ENCODE measurements at places on chromosomes 1 and 21. TPM values are rescaled to one million over a fixed set of nuclear protein-coding genes. Genes with fewer than 3 reads are reported as not detected.

KISS1 gene
- total RNA-seq: not detected

AMPD1 gene
- total RNA-seq: not detected

XCL2 gene
- total RNA-seq: not detected

ZNF648 gene
- not detected for total RNA-seq

OR10J1 gene
- not detected for total RNA-seq

GLMN gene
- total RNA-seq: 13.9 TPM

MROH7 gene
- 0.38 TPM for total RNA-seq

ERVH48-1 gene
- total RNA-seq: not detected

SMCP gene
- total RNA-seq: not detected

ZC3H11A gene
- total RNA-seq: 132 TPM

RGS7 gene
- not detected for total RNA-seq

ARHGAP30 gene
- total RNA-seq: 222 TPM

UMODL1 gene
- total RNA-seq: 0.58 TPM

CAMK2N1 gene
- 6.5 TPM for total RNA-seq

TMCC2 gene
- 0.90 TPM for total RNA-seq

Measured in CD4-positive, alpha-beta memory T cell (primary cell).